Activated CD8-positive, alpha-beta memory T cell treated with anti-CD3 and anti-CD28 coated beads, Interleukin-2, amount 10 ng/mL, durations not matched to agents 7 days and 5 days (primary cell): ENCODE measurements at places on chromosomes 5 and 9. TPM values are rescaled to one million over a fixed set of nuclear protein-coding genes. Genes with fewer than 3 reads are reported as not detected.

The CSNK1G3 gene
- total RNA-seq = 26.3 TPM

The UBE2QL1 gene
- not detected for total RNA-seq

- no peak for DNase-seq
Measured at GRCh38 chr5:58958701-58959100, 375.8 kb downstream of the RAB3C start.

- DNase-seq = no peak
Measured at GRCh38 chr5:1687301-1687970, 112.2 kb downstream of the MRPL36 start.

DNA sequence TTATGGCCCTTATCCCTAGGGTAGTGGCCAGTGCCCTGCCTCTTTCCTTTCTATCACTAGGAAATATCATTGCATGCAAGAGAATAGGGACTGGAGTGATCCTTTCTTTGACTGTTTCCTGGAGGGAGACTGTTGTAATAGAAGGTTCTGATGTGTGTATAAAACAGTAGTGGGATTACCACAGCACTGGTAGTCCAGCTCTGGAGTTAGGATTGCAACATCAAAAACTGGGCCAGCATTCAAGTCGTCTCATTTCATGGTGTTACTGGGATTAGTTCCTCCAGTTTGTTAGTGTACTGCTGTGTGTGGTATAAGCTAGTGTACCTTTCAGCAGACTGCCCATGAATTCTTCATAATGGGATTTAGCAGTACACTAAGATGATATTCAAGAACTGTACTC, 45.8 kb downstream of the KIAA1958 start:
- DNase-seq = no peak

- no peak for DNase-seq
Measured at GRCh38 chr9:107249131-107249533, 33.9 kb upstream of the RAD23B start.

DNA sequence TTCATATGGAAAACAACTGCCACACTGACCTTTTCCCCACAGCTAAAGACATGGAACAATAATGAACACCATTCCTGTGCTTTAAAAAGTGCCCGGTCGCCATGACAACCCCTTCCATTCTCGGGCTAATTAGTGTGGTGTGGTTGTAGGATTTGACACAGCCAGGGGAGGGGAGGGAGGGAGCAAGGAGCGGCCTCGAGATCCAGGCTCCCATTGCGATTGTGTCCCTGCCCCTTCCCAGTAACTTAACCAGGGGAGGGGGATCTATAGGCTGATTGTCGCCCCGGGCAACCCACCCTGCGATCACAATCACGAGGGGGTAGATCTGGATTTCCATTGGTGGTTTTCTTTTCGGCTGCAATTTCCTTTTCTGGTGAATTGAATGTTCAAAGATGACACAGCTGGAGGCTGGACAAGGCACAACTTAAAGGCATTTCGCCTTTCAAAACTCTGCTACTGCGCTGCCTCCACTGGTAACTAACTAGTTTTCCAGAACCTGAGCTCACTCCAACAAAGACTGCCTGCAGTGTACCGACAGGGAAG, 96.7 kb upstream of the RETREG1 start:
- DNase-seq = no peak
